ENCODE measurements at places on chromosomes 12 and 14.

- DNase-seq: peak; percentile 69
Measured at GRCh38 chr12:17992002-17992656, 97.9 kb downstream of the RERGL start.

GRCh38 chr12:123442774-123443173 lies 6.3 kb upstream of the RILPL2 start:
- no peak for DNase-seq

GRCh38 chr12:2395354-2395977 lies 342.7 kb downstream of the CACNA1C start:
- DNase-seq: peak; percentile 59

DNA sequence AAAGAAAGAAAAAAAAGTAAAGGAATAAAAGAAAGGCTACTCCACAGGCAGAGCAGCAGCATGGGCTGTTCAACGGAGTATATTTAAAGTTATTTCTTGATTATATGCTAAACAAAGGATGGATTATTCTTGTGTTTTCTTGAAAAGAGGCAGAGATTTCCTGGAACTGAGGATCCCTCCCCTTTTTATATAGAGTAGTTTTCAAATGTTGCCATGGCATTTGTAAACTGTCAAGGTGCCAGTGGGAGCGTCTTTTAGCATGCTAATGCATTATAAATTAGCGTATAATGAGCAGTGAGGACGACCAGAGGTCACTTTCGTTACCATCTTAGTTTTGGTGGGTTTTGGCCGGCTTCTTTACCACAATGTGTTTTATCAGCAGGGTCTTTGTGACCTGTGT lies 383.0 kb downstream of the PCNX1 start:
- no peak for DNase-seq

GRCh38 chr14:68544081-68544892 lies 248.6 kb downstream of the ZFP36L1 start:
- peak; percentile 98 for DNase-seq

Data from choroid plexus epithelial cell (primary cell).